AG08396 (cell line): ENCODE measurements at places on chromosomes 11 and 22.
A peak's percentile ranks its signal among the peaks of the same experiment; 100 is the strongest.

GRCh38 chr11:111449696-111450479 lies 62.3 kb downstream of the BTG4 start:
- no peak for DNase-seq

DNA sequence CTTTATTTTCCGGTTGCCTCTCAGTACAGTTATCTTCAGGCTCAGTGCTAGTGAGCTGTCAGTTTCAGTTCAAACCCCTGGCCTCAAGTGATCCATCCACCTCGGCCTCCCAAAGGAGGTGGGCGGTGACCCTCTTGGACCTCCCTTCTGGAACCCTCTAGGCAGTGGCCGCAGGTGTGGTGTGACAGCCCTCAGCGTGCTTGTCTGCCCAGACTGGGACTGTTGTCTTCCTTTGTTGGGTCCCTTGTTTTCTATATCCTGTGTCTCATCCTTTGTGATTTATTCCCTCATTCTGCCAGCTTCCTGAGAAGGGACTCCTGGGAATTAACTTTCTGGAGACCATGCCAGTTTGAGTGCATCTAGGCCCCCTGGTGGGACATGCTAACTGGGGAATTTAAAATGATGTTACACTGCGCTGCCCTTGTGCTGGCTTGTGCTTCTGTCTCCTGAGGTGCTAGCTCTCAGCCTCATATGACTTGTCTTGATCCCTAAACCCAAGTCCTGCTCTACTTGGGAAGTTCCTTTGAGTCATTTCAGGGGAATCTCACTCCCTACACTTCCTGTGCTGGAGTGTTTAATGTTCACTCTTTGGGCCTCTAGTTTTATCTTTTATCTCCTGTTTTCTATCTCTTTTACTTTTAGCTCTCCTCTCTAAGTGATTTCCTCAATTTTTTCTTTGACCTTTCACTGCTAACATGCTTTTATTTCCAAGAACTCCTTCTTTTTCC lies 19.4 kb downstream of the MED15 start:
- DNase-seq, result peak; percentile 43

DNA sequence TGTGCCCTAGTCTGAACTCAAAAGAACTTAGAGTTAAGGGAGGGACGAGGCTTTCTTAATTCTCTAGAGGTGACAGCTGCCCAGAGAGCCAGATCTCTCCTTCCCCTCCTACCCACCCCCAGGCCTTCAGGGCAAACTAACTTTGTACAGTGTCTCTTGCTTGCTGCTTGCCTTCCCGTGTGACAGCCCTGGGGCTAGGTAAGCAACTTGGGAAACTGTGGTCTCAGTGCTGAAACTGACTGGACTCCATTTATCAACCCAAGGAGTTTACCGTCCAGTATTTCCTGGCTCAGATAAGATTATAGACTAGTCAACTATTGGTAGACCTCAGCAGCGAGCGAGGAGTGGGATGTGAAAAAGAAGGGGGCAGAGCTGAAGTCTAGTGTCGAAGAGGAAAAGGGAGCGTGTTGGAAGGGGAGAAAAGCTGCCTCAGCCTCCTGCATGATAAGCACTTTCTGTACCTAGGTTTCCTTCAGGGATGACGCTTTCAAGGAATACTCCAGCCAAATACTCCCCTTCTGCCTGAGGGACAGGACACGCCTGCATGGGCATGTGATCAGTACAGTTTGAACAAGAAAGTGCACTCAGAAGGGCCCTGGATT lies 43.3 kb upstream of the WEE1 start:
- no peak for DNase-seq

GRCh38 chr22:20128619-20128901 lies 3.0 kb upstream of the ZDHHC8 start:
- DNase-seq, result no peak

DNA sequence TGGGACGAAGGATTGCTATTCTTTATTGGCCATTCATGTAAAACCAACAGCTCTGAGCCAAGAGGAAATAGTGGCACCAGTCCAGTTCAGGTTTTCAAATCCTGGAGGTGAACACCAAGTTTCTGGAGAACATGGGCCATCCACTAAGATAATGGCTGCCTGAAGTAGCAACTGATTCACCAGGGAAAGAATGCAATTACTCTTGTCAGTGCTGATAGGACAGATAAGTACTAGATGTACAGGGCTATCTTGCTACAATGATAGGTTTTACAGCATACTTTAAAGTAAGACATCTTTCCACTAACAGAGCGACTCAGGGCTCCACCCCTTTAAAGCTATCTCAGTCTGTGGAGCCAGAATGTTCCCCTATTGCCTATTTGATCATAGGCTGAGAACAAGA lies 36.8 kb upstream of the APOA1 start:
- no peak for DNase-seq

- no peak for DNase-seq
These were observed 49.6 kb downstream of the PDE2A start for GRCh38 chr11:72624496-72625201.

DNA sequence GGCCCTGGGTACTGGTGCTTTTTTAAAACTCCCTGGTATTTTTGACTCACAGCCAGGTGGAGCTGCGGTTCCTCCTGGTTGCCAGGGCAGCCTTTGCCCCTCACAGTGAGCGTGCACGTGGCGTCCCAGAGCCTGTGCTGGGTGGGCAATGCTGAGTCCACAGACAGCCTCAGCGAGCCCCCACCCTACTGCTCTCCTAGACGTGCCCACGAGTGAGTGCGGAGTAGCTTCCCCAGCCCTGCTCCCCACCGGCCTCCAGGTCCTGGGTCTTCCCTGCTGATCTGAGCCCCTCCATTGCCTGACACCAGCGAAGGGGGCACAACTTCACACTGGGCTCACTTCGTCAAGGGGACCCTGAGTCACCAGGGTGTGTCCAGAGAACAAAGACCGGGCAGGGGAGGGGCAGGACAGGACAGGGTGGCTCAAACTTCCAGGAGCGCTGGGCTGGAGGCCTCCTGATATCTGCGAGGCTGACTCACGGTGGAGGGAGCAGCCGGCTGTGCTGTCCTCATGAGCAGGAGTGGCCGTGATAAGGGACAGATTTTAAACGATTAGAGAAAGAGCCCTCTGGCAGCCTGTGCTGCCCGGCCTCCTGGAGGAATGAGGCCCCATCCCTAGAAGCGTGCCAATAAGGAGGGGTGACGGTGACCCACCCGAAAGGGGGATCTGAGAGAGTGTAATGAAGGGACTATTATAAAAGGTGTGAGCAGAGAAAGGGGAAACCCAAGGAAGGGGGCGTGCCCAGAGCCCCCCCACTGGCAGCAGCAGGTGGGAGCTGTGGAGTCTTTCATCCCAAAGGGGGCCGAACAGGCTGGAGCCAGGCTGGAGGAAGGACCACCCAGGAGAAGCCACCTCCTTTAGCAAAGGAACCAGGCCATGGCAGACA lies 129.3 kb upstream of the FGF3 start:
- no peak for DNase-seq

DNA sequence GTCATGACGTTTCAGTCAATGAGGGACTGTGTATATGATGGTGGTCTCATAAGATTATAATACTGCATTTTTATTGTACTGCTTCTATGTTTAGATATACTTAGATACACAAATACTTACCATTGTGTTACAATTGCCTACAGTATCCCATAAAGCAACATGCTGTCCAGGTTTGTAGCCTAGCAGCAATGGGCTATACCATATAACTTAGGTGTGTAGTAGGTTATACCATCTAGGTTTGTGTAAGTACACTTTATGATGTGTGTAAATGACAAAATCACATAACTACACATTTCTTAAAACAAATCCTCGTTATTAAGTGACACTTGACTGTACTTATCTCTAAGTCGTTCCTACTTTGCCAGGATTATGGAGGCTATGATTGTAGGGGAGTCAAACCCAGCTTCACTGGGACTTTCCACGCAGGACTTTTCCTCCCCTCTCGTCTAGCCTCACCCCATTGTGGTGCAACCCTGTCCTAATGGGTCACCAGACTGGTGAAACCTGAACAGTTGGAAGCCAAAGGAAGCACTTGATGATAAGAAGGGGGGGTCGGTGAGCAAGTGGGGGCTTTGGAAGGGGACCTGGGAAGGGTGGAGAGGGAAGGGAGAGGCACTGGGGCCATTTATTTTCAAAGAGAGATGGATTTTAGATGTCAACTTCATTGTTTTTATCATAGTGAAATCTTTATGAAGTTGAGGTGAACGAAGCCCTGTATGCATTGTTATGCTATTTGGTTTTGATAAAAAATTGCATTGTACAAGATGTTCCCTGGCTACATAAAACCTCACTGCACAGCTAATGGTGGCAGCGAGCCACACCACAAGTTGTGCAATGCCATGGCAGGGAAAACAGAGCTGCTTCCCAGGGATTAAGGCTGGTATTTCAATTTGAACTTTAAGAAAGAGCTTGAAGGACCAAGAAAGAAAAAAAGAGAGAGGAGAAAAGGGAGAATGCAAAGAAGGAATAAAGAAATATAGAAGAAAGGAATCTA lies 129.1 kb downstream of the EHF start:
- DNase-seq, result peak; percentile 76

DNA sequence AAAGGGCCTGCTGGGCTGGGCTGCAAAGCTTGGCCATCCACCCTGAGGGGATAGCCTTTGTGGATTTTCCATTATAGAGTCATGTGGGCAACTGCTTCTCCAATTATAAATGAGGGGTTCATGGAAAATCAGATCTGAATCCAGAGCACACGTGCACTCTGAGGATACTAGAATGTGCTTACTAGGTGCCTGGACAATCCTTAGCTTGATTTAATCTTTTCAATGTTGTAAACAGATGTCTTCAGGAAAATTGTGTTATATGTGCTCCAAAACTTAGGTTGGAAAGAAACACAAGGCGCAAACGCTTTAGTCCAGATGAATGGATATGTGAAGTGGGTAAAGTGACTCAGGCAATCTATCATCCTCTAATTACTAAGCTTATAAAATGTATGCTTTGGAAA lies 92.0 kb downstream of the SLC17A6 start:
- no peak for DNase-seq

- DNase-seq, result no peak
These were observed 31.6 kb upstream of the HORMAD2 start for GRCh38 chr22:30048681-30049080.

- peak; percentile 12 for DNase-seq
These were observed 734 bp downstream of the C11orf58 start for GRCh38 chr11:16738947-16739815.

DNA sequence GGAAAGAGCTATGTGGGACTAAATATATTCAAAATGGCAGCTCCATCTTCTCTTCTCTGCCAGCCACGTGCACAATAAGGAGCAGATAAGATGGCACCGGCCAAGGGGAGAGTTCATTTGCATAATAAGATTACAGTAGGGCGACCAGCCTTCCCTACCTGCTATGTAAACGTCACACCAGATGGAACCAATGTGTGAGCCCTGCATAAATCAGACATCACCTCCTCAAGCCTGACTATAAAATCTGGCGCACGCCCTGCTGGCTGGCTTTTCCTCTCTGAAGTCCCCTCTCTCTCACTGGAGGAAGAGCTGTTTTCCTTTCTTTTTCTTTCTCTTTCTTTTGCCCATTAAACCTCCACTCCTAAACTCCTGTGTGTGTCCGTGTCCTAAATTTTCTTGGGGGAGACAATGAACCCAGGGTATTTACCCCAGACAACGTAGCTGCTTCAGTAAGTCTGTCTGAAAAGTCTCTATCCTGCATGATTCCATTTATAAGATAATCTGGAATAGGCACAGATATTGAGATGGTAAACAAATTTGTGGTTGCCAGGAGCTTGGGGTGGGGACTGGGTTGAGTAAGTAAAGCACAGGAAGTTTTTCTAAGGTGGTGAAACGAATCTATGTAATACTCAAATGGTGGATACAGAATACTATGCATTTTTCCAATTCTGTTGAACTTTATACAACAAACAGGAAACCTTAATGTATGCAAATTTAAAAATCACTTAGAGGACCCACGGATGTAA lies 670.0 kb upstream of the KIRREL3 start:
- DNase-seq, result no peak

DNA sequence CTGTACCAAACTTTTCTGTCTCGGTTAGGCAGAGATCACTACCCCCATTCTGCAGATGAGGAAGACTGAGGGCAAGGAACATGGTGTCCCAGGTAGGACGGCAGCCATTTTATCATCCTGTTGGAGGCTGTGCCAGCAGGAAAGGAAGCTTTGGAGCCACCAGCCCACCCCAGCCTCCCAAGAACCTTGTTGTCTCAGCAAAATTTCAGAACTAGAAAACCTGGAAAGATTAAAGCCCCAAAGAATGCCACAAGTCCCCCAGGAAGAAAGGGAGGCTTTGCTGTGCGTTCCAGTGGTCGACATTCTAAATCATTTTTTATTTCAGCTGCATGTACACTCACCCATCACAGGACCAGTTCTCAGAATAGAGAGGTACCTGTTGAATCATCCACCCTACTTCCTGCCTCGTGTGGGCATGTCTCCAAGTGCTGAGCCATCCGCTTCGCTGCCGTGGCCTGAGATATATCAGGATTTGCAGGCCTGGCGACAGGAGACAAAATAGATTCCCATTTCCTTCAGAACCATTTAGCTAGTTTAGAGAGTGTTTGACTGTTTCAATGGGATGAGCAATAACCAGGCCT lies 13.0 kb upstream of the EIF3D start:
- DNase-seq, result peak; percentile 63

- DNase-seq, result peak; percentile 31
These were observed 64.9 kb downstream of the ENDOD1 start for GRCh38 chr11:95154514-95154913.

GRCh38 chr11:67270256-67271204 lies 4.3 kb downstream of the GRK2 start:
- no peak for DNase-seq

- peak; percentile 34 for DNase-seq
These were observed 33.6 kb upstream of the MMP7 start for GRCh38 chr11:102564110-102564509.

GRCh38 chr11:79055856-79056631 lies 384.8 kb downstream of the TENM4 start:
- peak; percentile 55 for DNase-seq

DNA sequence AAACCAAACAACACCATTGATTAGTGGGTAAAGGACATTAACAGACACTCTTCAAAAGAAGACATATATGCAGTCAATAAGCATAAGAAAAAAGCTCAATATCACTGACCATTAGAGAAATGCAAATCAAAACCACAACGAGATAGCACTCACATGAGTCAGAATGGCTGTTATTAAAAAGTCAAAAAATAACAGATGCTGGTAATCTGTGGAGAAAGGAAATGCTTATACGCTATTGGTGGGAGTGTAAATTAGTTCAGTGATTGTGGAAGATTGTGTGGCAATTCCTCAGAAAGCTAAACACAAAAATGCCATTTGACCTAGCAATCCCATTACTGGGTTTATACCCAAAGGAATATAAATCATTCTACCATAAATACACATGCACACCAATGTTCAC lies 182.6 kb downstream of the TRPC6 start:
- DNase-seq, result no peak

DNA sequence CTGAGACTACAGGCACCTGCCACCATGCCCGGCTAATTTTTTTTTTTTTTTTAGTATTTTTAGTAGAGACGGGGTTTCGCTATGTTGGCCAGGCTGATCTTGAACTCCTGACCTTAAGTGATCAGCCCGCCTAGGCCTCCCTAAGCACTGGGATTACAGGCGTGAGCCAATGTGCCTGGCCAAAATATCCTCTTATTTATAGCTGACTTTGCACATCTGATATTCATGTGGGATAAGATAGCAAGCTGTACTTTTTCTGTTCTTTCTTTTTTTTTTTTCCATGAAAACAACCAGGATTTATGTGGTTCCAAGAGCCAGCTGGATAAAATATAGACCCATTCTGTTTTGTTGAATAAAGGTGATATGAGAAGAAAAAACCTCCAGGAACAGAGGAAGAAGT lies 12.1 kb upstream of the XBP1 start:
- DNase-seq, result no peak

GRCh38 chr11:11735586-11735985 lies 106.2 kb upstream of the USP47 start:
- DNase-seq, result no peak

- DNase-seq, result no peak
These were observed 898.3 kb downstream of the BRD1 start for GRCh38 chr22:48929276-48929790.
